ENCODE measurements at places on chromosomes 5 and 9. TPM values are rescaled to one million over a fixed set of nuclear protein-coding genes. Genes with fewer than 3 reads are reported as not detected.
A peak's percentile ranks its signal among the peaks of the same experiment; 100 is the strongest.

GRCh38 chr5:177984584-177985206 is 11.3 kb downstream of the PROP1 start:
- DNase-seq = no peak

DNA sequence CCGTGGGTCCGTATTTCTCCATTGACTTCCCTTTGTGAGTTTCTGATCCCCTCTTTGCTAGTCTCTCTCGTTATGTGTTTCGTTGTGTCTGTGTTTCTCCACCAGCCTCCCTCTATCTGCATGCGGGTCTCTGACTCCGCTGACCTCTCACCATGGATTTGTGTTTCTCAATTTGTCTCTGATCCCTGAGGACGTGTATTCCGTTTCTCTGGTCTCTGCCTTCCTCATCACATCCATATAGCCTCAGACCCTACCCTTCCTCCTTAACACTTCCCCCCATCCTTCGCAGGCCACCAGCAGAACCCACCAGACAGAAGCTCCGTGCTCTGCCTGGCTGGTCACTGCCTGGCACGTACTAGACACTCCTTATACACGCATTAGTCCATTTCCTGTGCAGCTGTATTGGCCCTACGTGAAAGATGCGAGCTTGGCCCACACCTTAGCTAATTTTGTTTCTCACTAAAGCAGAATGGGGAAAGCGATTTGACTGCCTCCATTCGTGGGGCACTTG is 631 bp downstream of the B4GALT7 start:
- DNase-seq = peak; percentile 54

- no peak for DNase-seq
Observed at GRCh38 chr9:104899759-104900247, 28.2 kb downstream of the ABCA1 start.

DNA sequence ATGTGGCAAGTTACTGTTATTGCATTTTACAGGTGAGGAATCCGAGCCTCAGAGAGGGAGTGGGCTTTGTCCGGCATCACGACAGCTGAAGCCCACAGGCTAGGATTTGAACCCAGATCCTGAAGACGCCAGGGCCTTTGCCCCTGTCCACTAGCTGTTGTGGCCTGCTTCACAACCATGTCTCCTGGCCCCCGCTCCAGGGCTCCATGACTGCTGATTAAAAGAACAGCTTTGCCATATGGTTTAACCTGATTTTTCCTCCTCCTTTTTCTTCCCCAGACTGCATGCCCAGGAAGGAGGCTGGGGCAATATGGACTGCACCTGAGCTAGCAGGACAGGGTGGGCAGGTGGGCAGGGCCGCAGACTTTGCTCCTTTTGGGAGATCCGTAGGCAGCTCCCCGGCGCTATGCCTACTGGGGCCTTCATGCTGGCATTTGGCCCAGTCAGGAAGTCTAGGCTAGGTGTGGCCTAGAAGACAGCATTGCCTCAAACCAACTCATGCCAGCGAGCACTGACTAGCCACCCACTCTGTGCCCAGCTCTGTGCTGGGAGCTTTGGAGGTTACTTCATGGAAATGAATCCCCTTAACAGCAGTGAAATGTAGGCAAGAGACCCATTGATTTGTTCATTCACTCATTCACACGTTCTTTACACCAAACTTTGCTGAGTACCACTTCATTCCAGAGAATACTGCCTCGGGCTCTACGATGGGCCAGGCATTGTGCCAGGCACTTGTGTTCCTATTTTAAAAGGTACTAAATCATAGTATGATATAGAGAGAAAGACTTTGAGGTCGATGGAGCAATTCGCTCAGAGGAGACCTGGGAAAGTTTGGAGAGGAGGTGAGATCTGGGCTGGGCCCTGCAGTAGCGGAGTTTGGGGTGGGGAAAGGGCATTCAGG is 94.3 kb upstream of the CPEB4 start:
- no peak for DNase-seq

The LCN9 gene
- not detected for polyA plus RNA-seq

The EIF4E1B gene
- not detected for polyA plus RNA-seq

The FCN2 gene
- not detected for polyA plus RNA-seq

The PPP6C gene
- 14.6 TPM for polyA plus RNA-seq

Measured in endothelial cell of umbilical vein (primary cell).